ENCODE measurements at places on chromosomes 2 and 18.

DNA sequence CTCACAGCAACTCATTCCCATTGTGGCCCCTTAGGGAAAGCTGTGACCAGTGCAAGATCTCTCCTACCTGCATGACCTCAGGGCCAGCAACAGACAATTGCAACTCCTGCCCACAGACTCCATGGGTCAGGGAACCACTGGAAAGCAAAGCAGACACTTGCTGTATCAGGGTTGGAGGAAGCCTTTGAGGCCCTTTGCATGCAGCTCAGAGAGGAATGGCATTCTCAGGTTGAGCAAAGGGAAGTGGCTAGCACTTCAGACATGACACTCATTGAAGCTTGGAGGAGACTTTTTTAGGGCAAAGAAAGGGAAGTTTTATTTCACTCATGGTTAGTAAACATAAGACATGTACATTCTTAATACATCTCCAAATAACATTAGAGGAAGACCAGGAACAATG lies 22.1 kb downstream of the IL1F10 start:
- no peak for DNase-seq

GRCh38 chr2:232085164-232085563 lies 123.7 kb downstream of the DIS3L2 start:
- DNase-seq: no peak

GRCh38 chr2:112483042-112483473 lies 1.1 kb downstream of the TTL start:
- DNase-seq: no peak

- no peak for DNase-seq
These were observed 140.8 kb downstream of the DDX1 start for GRCh38 chr2:15732341-15733077.

DNA sequence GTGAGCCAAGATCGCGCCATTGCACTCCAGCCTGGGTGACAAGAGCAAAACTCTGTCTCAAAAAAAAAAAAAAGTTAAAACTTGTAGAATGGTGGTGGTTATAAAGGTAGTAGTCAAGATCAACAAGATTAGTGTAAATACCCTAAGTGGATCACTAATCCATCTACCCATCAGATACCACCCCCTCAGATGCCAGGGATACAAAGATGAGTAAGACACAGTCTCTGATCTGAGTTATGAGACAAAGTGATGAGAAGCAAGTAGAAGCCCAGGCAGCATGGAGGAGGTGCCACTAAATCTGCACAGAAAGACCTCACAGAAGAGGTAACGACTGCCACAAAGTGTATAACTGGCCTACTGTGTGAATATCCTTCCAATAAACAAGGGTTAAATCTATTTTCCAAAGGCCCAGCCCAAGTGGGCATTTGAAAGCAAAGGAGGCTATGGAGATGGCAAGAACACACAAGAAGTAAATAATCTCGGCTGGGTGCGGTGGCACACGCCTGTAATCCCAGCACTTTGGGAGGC lies 20.2 kb downstream of the NFE2L2 start:
- DNase-seq: no peak

- DNase-seq: no peak
These were observed 7.9 kb upstream of the CKAP2L start for GRCh38 chr2:112772322-112772721.

DNA sequence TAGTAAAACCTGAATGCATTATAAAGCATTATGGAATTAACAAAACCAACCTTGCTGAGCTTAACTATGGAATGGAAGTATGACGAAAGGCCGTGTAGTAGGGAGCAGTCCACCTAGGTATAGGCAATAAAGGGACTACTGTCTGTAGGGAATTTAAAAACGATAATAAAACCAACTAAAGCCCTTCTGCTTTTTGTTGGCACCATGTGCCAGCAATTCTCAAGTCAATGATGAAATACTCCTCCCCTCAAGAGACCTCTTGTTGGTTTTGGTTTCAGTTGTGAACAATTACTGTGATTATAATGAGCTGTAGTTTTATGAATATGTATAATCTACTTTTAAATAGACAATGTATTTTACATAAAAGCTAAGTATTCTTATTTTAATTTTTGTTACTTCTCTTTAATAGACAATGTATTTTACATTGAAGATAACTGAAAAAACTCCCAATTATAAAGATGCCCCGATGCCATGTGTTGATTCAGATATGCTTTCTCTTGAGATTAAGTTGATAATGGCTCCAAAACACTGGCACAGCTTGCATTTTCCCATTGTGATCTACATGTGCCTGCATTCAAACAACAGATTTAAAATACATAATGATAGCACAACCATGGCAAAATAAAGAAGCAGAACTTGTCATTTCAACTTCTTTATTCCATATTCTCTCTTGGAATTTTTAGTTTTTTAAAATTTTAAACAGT lies 55.5 kb upstream of the ZDBF2 start:
- DNase-seq: no peak

- no peak for DNase-seq
These were observed 918 bp upstream of the NETO1 start for GRCh38 chr18:72868585-72869225.

DNA sequence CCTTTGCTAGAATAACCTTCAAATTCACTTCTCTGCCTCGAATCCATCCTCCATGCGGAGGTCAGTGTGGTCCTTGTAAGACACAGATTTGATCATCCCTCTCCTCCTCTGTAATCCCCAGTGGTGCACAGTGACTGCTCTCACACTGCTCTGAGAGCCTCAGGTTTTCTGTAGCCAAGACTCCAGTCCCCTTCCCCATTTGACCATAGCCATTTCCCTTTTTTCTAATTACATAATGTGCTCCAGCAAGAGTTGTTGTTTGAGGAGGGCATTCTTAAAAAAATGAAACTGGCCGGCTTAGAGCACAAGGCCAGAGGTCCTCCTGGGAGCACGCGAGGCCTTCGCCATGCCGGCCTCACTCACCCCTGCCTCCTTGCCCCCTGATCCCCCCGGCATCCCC lies 34.7 kb upstream of the LPIN1 start:
- no peak for DNase-seq

- DNase-seq: no peak
These were observed 237.0 kb upstream of the CDH20 start for GRCh38 chr18:61096226-61096625.

DNA sequence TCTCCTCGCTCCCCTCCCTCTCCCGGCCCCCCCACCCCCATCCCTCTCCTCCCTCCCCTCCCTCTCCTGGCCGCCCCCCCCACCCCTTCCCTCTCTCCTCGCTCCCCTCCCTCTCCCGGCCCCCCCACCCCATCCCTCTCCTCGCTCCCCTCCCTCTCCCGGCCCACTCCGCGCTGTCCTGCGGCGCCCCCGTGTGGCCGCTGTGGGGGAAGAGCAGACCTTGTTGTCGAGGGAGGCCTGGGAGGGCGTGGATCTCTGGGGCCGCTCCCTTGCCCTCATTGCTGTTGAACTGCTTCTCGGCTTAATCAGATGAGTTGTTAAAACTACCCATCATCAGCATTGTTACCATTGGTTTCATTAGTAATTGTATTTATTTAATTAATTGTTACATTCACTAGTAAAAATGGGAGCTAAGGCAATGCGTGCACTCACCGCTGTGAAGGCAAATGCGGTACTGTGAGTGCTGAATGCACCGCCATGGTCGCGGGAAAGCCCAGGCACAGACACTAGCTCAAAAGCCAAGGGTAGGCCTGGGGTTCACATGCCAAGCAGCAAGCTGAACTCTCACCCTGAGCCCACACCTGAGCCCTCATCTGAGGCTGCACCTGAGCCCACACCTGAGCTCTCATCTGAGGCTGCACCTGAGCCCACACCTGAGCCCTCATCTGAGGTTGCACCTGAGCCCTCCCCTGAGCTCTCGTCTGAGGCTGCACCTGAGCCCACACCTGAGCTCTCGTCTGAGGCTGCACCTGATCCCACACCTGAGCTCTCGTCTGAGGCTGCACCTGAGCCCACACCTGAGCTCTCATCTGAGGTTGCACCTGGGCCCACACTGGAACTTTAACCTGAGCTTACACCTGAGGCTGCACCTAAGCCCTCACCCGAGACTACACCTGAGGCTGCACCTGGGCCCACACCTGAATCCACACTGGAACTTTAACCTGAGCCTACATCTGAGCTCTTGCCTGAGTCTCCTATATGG lies 8.8 kb downstream of the RTP5 start:
- peak; percentile 76 for DNase-seq

DNA sequence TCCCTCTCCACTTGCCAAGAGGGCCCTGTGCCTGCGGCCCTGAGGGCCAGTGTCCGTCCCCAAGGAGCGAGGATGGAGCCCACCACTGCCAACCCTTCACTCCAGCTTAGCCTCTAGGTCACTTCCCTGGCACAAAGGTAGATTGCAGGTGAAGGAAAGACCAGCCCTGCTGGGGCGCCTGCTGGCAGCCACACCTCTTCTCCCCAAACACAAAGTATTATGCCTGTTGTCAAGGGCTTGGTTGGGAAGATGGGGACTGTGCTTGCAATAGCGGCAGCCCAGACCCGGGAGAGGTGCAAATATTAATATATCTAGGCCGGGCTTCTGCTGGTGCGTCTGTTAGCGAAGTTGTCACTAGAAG lies 7.7 kb downstream of the KCNF1 start:
- no peak for DNase-seq

GRCh38 chr2:218811382-218811781 lies 20.2 kb downstream of the PRKAG3 start:
- no peak for DNase-seq

- DNase-seq: no peak
These were observed 28.4 kb downstream of the ARHGAP28 start for GRCh38 chr18:6757931-6758330.

DNA sequence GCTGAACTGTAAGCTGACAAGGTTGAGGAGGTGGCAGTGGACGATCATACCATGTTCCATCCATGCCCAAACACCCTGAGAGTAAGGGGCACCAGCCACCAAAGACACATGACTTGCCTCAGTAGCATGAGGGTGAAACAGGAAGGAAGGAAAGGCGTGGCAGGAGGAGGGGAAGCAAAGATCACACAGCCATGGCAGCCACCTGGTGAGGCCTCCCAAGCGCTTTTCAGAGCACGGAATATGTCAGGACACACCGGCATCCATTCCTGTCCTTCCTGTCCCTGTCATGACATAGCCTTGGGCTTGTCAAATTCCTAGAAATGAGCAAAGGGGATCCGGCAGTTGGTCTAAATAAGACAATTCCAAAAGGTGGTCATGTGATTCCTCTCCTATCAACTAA lies 118.7 kb downstream of the MYO5B start:
- no peak for DNase-seq

DNA sequence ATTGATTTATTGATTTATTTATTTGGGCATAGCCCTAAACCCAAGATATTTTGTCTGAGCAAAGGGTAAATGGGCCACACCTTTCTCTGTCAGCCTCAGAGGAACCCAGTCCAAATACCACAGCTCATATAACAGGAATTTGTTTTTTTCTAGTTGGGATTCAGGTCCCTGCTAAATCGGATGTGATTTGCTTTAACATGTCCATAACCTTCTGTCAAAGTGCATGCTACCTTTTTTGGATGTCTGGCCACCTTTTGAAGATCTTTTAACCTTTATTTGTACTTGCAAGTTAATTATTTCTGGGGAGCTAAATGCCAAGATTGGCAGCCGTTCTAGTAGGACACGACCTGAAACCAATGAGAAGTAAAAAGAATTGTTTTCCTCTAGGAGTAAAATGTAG lies 303.2 kb upstream of the UBE2E3 start:
- DNase-seq: no peak

DNA sequence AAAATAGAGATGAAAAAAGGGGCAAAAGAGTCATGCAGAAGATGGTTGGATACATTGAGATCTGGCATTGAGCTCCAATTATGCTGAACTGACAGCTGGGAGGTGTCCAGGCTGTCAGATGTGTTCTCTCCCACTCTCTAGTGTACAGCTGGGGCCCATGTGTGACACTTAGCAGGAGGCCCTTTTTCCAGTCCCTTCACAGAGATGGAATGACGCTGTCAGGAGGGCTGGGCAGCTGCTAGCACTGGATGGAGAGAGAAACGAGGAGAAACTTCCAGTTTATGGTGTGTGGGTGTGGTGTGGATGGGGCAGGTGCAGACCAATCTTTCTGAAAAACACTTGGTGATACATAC lies 437.7 kb upstream of the HS6ST1 start:
- no peak for DNase-seq

DNA sequence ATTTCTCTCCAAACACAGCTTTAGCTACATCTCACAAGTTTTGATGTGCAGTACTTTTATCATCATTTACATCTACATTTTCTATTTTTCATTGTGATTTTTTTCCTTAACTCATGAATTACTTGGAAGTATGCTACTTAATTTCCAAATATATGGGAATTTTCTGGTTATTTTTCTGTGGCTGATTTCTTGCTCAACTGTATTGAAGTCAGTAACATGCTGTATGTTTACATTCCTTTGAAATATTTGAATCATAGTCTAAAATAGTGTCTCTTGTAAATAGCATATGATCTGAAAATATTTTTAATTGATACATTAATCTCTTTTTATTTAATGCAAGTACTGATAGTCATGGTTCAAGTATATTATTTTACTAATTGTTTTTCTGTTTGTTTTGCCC lies 26.0 kb upstream of the GALNT5 start:
- DNase-seq: no peak

DNA sequence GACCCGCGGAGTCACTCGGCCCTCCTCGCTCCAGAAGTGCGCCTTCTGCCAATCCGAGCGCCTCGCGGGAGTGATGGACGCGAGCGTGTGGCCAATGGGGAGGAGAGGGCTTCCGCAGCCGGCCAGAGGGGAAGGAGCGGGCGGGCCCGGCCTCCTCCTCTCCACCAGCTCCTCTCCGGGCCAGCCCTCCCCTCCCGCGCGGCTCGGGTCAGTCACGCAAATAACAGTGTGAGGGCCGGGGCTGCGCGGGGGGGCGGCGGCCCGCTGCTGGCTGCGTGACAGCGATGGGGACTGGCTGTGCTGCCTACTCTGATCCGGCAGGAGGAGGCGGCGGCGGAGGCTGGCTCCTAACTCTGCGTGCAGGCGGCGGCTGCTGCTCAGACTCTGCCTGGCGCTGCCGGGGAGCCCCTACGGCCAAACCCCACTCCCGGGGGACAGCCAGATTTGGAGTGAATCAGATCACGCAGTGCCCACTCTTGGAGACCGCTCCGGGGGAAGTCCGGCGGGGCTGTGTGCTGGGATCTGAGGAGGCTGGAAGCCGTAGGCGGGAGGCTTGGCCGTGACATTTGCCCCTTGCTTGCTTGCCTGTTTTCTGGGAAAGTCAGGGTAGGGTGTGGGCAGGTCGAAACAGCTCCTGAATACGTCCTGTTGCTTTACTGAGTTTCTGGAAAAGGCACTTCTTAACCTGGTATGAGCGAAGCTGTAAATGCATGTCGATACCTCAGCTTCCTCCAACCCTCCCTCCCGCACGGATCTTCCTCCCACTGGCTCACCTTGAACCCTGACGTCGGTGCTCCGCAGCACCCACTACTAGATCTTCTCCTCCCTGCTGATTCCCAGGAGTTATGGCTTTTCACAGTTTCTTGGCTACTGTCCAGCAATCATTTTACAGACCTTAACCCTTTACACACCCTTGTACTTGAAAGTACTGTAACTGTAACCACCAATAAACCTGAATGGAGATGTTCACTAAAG lies 97.9 kb upstream of the SERTAD2 start:
- peak; percentile 46 for DNase-seq

DNA sequence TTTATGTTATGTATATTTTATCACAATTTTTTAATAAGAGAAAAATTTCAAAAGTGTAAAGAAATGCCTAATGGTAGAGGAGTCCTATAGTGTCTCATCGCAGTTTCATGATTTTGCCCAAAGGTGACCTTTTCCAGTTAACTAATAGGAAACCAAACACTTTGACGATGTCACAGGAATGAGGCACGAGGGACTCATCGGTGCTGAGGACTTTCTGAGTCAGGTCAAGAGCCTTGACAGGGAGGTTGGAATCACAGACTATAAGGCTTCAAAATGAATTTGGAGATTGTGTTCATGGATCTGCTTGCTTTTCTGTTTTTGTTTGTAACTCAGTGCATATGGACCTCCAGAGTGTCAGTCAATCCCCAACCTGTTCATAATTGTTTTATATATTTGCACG lies 15.1 kb upstream of the RTTN start:
- DNase-seq: no peak

GRCh38 chr2:235444101-235444597 lies 49.7 kb upstream of the AGAP1 start:
- DNase-seq: no peak
